EL (cell line): ENCODE measurements at places on chromosomes 11 and 22.

- DNase-seq, result no peak
Measured at GRCh38 chr11:19817870-19818269, 105.2 kb downstream of the NAV2 start.

DNA sequence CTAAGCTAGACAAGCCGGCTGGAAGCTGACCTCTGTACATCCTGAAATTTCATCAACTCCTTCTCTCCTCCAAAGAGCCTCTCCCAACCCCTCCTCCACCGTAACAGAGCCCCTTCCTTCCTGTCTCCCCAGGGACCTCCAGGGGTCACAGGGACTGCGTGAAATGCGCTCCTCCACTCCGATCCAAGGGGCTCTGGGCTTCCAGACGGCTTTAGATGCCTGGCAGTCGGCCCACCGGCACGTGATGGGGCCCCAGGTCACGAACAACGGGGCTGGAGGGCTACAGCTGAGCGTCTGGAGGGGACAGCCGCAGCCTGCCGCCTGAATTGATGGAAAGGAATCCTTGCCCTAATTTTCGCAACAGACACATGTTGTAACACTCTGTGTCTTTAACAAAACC is 264.1 kb downstream of the MN1 start:
- no peak for DNase-seq

- DNase-seq, result peak; percentile 98
Measured at GRCh38 chr11:33692013-33692504, 8.6 kb downstream of the C11orf91 start.

DNA sequence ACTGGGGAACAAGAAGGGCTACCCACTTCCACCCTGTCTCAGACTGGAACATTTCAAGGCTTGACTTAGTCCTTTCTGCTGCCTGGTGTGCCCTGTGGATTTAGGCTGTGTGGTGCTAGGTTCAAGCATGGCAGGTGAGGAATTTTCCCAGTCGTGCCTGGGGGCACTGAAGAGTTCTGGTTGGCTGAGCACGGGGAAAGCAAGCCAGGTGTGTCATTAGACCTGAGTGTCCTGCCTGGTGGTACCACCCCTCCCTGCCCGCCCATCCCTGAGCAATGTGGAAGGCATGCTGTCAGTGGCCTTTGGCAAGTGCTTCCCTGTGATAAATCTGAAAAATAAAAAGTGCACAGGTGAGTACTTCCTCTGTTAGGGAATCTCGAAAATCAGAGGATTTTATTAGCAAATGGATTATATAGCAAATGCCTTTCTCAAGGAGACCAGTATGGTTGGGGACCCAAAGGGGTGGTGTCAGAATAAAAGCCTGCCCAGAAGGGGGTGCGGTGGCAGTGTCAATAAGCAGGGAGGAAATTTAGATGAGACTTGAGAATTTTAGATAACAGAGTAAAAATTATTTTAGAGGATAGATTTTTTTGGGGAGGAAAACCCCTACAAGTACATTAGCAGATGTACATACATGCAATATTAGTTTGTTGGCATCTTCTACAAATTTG is 22.8 kb downstream of the TEAD1 start:
- DNase-seq, result no peak

DNA sequence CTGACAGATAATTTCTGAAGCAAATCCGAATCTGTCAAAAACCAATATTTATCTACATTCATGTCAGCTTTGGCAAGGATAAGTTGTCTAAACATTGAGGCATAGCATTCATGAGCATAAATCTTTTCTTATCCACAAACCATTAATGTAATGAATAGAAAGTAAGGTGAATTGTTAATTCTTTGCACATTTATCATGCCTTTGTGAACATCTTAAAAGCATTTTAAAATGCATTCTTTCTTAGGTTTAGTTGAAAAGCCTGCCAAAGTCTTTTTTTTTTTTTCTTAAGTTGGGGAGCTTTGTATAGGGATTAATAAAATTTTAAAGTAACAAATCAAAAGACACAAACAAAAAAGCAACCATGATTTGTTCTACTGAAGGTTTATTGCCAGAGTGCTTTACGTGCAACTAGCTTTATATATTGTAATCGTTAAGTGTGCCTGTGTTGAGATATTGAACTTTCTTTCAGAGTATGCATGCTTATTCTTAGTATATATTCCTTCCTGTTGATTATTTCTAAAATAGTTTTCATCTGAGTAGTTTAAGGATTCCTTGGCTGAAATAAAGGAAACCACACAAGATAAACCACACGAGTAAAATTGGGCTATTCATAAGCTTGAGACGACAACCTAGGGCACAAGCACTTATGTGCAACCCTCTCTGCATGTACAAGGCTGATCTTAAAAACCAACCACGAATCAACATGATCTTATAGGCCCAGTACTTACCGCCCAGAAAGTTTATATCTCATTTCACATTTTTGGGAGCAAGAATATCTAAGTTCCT is 1110.9 kb upstream of the CNTN5 start:
- peak; percentile 17 for DNase-seq

DNA sequence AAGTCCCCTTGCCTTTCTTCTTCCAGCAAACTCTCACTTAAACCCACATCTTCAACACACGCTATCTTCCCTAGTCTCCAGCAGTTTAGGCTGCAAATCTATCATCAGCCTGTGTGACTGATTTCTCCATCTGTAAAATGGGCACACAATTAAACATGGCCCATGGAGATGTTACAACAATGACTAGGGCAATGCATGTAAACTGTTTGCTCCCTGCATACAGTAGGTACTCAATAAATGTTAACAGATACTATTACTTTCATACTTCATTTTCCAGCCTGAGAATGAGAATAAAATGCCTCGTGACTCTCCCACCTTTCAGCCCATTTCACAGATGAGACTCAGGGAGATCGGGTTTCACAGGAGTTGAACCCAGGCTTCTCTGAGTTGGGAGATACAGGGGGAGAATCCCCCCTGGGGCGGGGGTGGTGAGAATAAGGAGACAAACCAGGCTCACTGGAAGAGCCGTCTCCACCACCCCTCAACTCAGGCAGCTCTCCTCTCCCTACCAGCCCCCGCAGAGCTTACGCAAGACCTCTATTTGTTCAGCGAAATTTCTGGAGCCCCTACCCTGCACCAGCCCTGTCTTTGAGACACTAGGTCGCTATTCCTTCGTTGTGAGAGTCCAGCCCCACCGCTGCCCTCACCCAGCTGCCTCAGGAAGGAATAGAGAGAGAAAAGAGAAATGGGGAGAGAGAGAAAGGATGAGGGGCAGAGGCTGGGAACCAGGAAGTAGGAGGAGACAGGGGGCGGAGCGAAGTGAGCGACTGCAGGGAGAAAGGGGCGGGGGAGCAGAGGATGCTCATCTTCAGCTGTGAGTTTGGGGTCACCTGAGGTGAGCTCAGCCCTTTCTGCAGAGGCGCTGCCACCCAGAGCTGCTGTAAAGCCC is 42.1 kb upstream of the KLHL35 start:
- DNase-seq, result peak; percentile 76
